Activated CD4-positive, alpha-beta T cell treated with anti-CD3 and anti-CD28 coated beads for 36 hours (primary cell): ENCODE measurements at places on chromosomes 16 and 17. TPM values are rescaled to one million over a fixed set of nuclear protein-coding genes. Genes with fewer than 3 reads are reported as not detected.
A peak's percentile ranks its signal among the peaks of the same experiment; 100 is the strongest.

DNA sequence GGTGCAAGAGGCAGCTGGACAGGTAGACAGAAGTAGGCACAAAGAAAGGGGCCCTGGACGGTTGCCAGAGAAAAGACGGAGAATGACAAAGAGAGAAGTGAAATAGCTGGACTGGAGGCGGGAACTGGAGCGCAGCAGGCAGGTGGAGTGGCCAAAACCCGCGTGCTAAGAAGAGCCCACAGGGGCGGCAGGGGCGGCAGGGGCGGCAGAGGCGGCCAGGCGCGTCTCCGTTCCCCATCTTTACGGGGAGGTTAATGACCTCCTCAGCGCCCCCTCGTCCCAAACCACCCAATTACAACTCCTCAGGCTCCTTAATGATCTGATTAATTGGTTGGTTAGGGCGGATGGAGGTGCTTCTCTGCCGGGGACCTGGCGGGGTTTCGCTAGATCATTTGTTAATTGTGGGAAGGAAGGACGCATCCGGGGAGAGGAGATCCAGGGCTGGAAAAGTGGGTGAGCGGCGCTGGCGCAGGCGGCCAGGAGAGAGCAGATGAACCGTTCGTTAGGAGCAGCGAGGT, 15.4 kb upstream of the HOXB9 start:
- H3K4me1 ChIP-seq = peaks cover 5% of the 10 kb centered on the region
- no peak overlapping the region for H3K27ac ChIP-seq
- peaks cover 80% of the 10 kb centered on the region for H3K27me3 ChIP-seq
- no peak for DNase-seq
- no peaks in the 10 kb centered on the region for H3K36me3 ChIP-seq
- H3K4me3 ChIP-seq = no peak overlapping the region

Gene NXN
- total RNA-seq = 1.4 TPM

- no peak overlapping the region for H3K27ac ChIP-seq
- H3K4me3 ChIP-seq = no peak overlapping the region
- H3K4me1 ChIP-seq = no peaks in the 10 kb centered on the region
Observed at GRCh38 chr17:49445591-49445990, 30.9 kb upstream of the PHB1 start.

GRCh38 chr17:43609613-43610385, 51.9 kb downstream of the MEOX1 start:
- H3K27me3 ChIP-seq = no peaks in the 10 kb centered on the region
- H3K4me3 ChIP-seq = no peak overlapping the region
- no peaks in the 10 kb centered on the region for H3K36me3 ChIP-seq
- H3K4me1 ChIP-seq = peaks cover 8% of the 10 kb centered on the region
- DNase-seq = no peak
- no peak overlapping the region for H3K27ac ChIP-seq

Gene ATF7IP2
- 20.0 TPM for total RNA-seq

- H3K27ac ChIP-seq = no peak overlapping the region
- H3K4me1 ChIP-seq = no peaks in the 10 kb centered on the region
- H3K4me3 ChIP-seq = no peak overlapping the region
- no peaks in the 10 kb centered on the region for H3K36me3 ChIP-seq
- H3K27me3 ChIP-seq = peaks cover 8% of the 10 kb centered on the region
Observed at GRCh38 chr16:77896415-77897128, 108.2 kb downstream of the VAT1L start.

GRCh38 chr16:85528528-85529387, 84.4 kb upstream of the GSE1 start:
- H3K27me3 ChIP-seq = no peaks in the 10 kb centered on the region
- H3K36me3 ChIP-seq = no peaks in the 10 kb centered on the region
- DNase-seq = peak; percentile 55
- no peak overlapping the region for H3K4me3 ChIP-seq
- no peak overlapping the region for H3K27ac ChIP-seq

DNA sequence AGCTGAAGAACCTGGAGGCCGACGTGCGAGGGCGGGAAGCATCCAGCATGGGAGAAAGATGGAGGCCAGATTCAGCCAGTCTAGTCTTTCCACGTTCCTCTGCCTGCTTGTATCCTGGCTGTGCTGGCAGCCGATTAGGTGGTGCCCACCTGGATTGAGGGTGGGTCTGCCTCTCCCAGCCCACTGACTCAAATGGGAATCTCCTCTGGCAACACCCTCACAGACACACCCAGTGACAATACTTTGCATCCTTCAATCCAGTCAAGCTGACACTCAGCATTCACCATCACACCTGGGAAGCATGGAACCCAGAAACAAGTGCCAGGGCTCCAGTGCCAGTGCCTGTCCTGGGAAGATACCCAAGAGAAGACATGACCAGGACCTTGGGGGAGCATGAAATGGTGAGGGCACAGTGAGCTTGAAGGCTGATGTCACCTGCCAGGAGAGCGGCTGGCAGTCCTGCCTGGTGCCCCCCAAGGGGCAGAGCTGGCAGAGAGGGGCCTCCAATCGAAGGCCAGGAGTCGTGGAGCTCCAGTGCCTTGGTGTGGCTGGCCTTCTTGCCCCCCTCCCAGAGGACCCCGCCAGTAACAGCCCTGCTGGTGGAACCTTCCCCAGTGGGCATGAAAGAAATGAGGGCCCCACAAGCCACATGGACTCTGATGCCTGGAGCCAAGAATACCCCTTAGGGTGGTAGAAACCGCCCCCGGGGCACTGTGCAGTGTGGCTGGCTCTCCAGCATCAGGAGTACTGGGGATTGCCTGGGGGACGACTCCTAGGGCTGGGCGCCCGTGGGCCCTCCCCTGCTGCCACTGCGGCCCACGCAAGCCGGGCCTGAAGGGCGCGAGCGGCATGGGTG, 643 bp upstream of the NPB start:
- H3K4me1 ChIP-seq = peaks cover 5% of the 10 kb centered on the region
- no peak overlapping the region for H3K27ac ChIP-seq

- no peaks in the 10 kb centered on the region for H3K36me3 ChIP-seq
- DNase-seq = no peak
Observed at GRCh38 chr17:61376931-61377838, 22.5 kb upstream of the TBX2 start.

Gene EVPL
- total RNA-seq = 0.16 TPM

Gene SDK2
- total RNA-seq = 0.23 TPM

- H3K27ac ChIP-seq = no peak overlapping the region
- H3K4me1 ChIP-seq = no peaks in the 10 kb centered on the region
- no peaks in the 10 kb centered on the region for H3K27me3 ChIP-seq
- H3K4me3 ChIP-seq = no peak overlapping the region
- DNase-seq = no peak
Observed at GRCh38 chr16:87836844-87837581, 32.3 kb downstream of the SLC7A5 start.

GRCh38 chr16:75342308-75342811, 90.9 kb upstream of the BCAR1 start:
- H3K4me3 ChIP-seq = no peak overlapping the region
- H3K4me1 ChIP-seq = no peaks in the 10 kb centered on the region
- no peaks in the 10 kb centered on the region for H3K27me3 ChIP-seq

Gene ITGB3
- total RNA-seq = not detected

DNA sequence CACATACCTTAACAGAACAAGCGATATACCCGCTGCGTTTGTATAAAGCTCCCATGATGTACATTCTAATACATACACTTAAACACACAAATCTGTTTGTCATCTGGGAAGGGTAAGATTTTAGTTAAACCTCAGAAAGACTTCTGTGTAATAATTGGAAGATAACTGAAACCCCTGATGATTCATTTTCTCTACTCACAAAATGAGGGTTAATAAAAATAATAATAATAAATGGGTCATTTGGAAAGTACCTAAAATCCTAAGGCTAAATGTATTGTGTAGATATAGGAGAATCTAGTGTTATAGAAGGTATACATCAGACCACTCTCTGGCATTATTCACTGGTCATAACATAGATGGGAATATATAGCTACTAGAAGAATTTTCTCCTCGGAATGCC, 64.7 kb upstream of the SOX9 start:
- no peak overlapping the region for H3K4me3 ChIP-seq
- no peak overlapping the region for H3K27ac ChIP-seq
- H3K4me1 ChIP-seq = no peaks in the 10 kb centered on the region
- H3K36me3 ChIP-seq = no peaks in the 10 kb centered on the region
- no peaks in the 10 kb centered on the region for H3K27me3 ChIP-seq
- DNase-seq = no peak

DNA sequence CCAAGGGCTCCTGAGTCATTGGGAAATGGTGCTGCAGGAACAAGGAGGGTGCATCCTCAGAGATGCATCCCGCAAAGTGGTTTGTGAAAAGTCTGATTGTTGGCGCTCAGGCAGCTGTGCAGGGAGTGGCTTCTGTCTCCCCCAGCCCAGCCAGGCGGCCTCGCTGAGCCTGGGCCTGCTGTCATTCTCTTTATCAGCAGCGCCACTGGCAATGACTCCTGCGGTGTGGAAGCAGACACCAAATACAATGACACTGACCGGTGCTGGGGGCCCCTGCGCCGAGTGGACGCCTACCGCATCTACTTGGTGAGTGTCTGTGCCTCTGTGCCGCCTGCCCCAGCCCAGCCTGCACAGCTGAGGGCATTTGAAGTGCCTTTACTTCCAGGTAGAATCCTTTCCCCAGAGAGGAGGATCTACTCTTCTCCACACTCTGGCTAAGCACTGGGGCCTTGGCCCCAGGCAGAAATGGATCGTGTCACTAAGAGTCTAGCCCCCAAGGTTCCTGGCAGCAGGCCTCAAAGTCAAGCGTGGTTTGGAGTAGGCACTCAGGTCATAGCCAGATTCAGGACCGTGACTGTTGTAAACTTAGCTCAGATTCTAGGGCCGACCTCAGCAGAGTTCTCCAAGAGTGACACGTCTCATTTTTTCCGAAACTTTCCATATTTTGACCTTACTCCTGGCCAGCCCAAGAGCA, 19.3 kb upstream of the NAT9 start:
- H3K27ac ChIP-seq = no peak overlapping the region
- peaks cover 13% of the 10 kb centered on the region for H3K36me3 ChIP-seq
- no peak for DNase-seq
- no peaks in the 10 kb centered on the region for H3K27me3 ChIP-seq

Gene THOC6
- 46.9 TPM for total RNA-seq

DNA sequence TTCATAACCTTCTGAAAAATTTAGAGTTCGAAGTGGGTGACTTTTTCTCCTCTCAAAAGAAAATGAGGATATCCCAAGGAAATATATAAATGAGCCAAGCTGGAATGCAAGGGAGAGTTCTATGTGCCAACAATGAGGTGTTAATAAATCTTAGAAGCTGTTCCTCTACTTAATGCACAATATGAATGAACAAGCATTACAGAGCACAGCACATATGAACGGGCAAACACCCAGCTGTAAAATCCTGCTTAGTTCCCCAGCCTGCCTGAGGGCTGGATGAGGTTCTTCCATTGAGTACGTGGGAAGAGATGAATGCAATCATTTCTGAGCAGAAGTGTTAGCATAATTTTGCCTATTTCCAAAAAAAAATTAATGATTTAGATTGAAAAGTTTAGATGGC, 58.1 kb downstream of the WDR59 start:
- H3K27ac ChIP-seq = no peak overlapping the region
- no peaks in the 10 kb centered on the region for H3K27me3 ChIP-seq
- no peak overlapping the region for H3K4me3 ChIP-seq
- H3K4me1 ChIP-seq = no peaks in the 10 kb centered on the region

DNA sequence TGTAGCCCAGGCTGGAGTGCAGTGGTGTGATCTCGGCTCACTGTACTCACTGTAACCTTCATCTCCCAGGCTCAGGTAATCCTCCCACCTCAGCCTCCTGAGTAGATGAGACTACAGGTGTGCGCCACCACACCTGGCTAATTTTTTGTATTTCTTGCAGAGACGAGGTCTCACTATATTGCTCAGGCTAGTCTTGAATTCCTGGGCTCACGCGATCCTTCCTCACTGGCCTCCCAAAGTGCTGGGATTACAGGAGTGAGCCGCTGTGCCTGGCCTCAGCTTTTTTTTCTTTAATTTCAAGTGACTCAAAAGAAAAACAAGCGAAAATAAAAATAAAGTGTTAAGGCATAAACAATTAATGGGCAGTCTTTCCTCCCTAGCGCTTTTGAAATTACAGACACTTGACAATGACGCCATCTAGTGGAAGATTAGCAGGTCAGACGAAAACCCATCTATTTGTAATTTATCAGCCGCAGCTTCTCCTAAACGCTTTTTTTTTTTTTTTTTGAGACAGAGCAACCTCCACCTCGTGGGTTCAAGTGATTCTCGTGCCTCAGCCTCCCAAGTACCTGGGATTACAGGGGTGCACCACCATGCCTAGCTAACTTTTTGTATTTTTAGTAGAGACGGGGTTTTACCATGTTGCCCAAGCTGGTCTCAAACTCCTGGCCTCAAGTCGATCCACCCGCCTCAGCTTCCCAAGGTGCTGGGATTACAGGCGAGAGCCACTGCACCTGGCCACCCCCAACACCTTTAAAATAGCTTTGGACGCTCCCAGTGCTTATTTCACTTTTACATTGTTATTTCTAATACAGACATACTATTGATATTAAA, 28.1 kb upstream of the PECAM1 start:
- no peaks in the 10 kb centered on the region for H3K4me1 ChIP-seq
- no peaks in the 10 kb centered on the region for H3K27me3 ChIP-seq
- H3K4me3 ChIP-seq = no peak overlapping the region
- no peak for DNase-seq
- no peaks in the 10 kb centered on the region for H3K36me3 ChIP-seq

DNA sequence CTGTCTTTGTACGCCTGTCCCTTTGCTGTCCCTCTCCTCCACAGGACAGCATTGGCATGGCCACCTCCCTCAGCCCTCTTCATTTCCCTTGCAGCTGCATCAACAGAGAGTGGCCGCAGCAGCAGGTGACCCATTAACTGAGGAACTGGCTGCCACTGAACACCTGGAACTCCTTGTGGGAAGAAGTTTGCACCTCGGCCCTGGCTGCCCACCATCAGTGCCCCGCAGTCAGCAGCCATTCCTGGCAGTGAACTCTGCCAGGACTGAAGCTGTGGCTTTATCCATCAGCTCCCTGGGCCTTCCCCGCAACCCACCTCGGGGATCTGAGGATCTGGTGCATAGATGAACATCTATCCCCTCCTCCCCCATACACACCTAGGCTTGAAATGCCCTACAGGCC, 13.1 kb upstream of the RNF135 start:
- no peaks in the 10 kb centered on the region for H3K36me3 ChIP-seq
- H3K4me3 ChIP-seq = no peak overlapping the region
- DNase-seq = no peak
- peaks cover 8% of the 10 kb centered on the region for H3K4me1 ChIP-seq
- H3K27ac ChIP-seq = no peak overlapping the region

DNA sequence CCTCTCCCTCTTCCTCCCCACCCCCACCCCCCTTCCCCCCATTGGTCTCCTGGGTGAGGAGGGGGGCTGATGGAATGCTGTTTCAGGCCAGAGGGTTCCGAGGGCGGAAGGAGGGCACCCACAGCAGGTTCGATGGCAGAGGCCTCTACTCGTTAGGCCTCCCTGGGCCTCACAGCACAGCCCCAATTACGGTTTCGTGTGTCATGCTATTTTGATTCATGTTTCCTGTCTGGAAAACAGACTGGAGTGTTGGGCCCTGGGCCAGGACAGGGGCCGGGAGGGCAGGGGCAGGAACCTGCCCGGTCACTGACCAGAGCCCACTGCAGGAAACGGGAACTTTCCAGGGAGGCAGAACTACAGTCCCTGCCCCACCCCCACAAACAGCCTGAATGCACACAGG, 138.2 kb downstream of the C16orf95 start:
- DNase-seq = no peak
- no peaks in the 10 kb centered on the region for H3K4me1 ChIP-seq
- no peak overlapping the region for H3K27ac ChIP-seq
- H3K27me3 ChIP-seq = peaks cover 17% of the 10 kb centered on the region
- no peaks in the 10 kb centered on the region for H3K36me3 ChIP-seq
